Hypothalamus (tissue), 51 donors: ENCODE measurements at places on chromosomes 11 and 22.

GRCh38 chr11:19751055-19751454 is 38.4 kb downstream of the NAV2 start:
- DNase-seq: no peak

DNA sequence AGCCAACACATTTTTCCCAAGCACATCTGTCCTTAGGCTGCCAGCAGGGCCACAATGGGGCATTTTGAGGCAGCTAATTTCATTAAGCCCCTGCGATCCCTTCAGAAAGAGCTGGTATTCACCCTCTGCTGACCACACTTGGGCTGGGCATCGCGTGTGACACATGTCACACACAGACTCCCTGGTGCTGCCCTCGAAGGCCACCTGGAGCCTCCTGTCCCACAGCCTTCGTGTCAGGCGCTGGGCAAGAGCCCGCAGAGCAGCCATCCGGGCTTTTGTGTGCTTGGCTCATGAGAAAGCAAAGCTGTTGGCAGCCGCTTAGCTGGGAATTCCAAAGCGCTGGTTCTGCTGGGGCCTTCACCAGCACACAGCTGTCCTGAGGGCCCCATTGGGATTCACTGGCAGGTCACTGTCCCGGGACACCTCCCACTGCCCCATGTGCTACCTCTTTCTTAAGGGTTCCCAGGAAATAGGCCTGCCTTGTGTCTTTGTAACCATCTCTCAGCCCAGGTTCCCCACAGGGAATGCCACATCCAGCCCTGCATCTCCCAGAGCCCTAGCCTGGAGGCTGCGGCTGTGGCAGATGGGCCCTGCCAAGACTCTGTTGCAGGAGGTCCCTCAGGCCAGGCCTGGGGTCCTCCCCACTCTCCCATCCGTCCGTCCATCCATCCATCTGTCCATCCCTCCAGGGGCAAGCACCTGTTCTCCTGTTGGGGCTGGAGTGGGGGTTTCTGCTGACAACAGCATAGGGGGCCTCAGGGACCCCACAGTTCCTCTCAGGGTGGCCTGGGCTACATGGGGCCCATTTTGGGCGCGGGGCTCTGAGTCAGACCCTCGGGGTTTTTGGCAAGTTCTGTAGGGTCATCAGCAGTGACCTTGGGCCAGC is 4.9 kb downstream of the CLDN5 start:
- no peak for DNase-seq

DNA sequence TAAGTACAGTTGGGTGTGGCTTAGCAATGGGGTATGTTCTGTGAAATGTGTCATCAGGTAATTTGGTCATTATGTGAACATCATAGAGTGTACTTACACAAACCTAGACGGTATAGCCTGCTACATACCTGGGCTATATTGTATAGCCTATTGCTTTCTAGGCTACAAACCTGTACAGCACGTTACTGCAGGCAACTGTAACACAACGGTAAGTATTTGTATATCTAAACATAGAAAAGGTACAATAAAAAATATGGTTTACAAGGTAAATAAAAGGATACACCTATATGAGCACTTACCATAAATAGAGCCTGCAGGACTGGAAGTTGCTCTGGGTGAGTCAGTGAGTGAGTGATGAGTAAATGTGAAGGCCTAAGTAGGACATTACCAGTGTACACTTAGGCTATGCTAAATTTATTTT is 73.1 kb upstream of the GDPD4 start:
- no peak for DNase-seq

DNA sequence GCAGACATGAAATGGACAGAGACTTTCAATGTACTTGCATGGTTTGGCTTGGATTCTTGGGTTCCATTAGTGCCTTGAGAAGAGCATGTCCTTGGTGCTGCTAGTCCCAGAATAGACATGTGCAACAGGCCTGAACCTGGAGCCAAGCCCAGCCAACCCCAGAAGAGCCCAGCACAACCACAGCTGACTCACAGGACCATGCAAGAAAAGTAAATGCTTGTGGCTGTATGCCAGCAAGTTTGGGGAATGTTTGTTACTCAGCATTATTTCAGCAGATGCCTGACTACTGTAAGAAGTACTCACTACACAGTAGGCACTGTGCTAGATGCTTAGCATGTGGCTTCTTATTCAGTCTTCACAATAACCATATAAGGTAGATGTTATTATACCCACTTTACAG is 39.2 kb upstream of the HMGXB4 start:
- DNase-seq: no peak

DNA sequence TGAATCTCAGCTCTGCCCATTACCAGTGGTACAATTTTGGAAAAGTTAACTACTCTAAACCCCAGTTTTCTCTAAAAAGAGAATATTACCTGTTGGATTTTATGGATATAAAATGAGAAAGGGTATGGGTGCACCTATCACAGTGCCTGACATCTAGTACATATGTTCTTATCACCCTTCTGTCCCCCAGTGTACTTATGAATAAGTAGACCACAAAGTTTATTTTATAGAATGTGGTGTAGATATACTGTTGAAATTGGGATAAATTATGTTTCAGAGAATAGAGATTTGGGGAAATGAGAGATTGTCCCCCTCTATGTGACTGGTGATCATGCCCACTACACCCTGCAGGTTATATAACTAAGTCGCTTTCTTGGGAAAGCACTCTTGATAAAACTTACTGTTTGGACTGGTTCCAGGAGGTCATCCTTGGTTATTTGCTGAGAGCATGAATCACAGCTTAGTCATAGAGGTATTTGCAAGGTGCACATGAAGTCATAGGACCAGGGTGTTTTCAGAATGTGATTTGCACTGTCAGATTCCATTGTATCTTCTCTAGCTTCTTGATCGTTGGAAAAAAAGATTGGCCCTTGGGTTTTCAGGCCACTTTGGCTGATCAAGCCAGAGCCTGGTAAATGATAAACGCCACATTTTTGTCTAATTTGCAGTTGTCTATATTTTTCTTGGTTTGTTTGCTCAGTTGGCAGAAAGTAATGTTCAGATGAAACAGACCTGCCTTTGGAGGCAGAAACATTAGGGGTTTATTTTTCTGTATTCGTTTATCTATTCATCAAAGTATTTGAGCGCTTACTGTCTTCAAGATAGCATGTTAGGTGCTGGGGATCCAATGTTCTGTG is 21.3 kb downstream of the STX3 start:
- DNase-seq: no peak

DNA sequence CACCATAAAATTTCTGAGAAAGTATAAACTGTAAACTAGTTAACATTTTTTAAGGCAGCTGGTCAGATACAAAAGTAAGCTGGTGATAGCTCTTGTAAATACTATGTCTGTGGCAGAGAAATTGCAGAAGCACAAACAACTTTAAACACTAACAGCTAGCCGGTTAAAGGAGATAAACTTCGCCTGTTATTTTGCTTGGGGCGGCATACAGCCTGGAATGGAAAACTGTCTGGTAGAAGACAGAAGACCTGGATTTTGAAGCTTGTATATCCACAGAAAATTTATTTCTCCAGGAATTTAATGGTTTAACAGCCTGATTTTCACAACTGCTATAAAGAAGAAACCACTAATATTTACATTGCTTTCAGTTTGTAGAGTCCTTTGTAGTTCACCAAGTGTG is 65.3 kb upstream of the FIBIN start:
- no peak for DNase-seq

- DNase-seq: no peak
These were observed 670.0 kb upstream of the KIRREL3 start for GRCh38 chr11:127670374-127671119.

DNA sequence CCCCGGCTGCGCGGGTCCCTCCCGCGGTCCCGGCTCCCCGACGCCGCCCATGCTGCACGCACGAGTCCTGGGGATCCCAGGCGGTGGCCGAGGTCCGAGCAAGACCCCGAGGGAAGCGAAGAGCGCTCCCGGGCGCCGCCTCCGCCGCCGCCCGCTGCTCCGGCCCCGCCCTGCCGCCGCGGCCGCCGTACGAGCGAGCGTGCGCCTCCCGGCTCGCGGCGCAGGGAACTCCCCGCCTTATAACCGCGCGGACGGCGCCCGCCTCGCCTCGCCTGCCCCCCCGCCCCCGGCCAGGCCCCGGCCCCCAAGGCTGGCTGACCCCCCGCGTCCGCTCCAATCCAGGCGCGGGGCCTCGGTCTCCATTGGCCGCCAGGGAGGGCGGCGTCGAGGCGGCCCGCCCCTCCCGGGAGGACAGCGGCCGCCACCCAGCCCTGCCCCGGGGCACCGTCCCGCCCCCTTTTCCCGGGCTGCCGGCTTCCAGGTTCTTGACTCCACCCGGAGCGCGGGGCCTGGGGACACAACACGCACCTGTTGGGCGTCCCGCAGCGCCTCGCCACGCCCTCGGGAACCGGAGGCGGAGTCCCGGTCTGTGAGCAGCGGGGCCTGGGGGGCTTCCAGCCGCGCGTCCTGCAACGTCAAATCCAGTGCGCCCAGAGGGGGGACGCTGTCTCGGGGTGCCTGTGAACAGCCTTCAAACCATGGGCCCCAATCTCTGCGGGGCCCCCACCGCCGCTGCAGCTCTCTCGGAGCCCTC is at the start of gene FADS3:
FADS3 (minus strand) TSS at position 215 of the 754 bp plus-strand sequence; CDS start at position 51, 164 bp downstream.
- peak; percentile 72 for DNase-seq

GRCh38 chr22:37302674-37303555 is 20.6 kb downstream of the CYTH4 start:
- no peak for DNase-seq

DNA sequence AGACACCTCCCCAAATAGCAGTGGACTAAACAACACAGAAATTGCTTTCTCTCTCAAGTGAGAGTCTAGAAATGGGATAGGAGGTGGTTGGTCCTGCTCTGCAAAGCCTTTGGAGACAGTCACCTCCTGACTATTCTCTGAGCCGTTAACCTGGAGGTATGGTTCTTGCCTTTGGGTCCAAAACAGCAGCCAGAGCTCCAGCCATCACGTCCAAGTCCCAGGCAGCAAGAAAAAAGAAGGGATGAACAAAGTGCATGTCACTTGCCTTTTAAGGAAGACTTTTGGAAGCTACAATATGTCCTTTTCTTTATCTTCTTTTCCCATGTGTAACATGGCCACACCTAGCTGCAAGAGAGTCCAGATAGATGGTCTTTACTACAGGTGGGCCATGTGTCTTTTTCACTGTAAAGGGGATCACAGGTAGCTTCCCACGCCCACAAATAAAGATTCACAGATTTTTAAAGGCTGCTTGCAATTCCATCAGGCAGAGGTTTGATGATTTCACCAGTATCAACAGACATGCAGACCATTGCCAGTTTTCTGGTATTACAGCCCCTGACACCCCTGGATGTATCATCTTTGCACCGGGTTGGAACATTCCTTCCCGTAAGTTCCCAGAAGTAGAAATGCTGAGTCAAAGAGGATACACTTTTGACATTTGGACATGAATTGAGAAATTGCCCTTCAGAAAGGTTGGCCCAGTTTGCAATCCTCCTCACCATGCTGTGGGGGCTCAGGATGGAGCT is 66.0 kb downstream of the MYEOV start:
- DNase-seq: no peak

DNA sequence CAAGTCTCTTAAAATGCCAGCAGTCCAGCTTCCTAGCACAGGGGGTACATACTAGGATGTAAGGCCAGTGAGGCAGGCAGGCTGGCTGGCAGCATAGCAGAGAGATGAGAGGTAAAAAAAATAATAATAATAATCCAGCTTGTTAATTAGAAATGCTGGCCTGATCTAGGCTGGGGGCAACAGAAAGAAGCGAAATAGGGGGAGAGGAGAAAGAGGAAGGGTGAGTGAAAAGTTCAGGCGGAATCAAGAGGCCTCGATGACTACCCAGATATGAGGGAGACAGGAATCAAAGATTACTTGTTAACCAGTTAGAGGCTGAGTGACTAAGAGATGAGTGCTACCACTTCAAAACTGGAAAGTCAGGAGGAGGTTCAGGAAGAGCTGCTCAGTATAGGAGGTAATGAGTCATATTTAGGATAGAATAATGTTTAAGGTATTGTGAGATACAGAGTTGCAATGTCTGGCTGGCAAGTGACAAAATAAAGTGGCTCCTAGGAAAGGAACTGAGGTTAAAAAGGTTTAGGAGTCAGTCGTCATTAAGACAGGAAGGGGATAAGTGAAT is 2.8 kb downstream of the ALKBH8 start:
- no peak for DNase-seq

GRCh38 chr11:6824136-6824823 is 21.2 kb upstream of the OR10A5 start:
- no peak for DNase-seq

- no peak for DNase-seq
These were observed 104.8 kb downstream of the MICAL2 start for GRCh38 chr11:12215181-12215593.

GRCh38 chr11:2096011-2096918 is 42.9 kb downstream of the IGF2 start:
- no peak for DNase-seq

DNA sequence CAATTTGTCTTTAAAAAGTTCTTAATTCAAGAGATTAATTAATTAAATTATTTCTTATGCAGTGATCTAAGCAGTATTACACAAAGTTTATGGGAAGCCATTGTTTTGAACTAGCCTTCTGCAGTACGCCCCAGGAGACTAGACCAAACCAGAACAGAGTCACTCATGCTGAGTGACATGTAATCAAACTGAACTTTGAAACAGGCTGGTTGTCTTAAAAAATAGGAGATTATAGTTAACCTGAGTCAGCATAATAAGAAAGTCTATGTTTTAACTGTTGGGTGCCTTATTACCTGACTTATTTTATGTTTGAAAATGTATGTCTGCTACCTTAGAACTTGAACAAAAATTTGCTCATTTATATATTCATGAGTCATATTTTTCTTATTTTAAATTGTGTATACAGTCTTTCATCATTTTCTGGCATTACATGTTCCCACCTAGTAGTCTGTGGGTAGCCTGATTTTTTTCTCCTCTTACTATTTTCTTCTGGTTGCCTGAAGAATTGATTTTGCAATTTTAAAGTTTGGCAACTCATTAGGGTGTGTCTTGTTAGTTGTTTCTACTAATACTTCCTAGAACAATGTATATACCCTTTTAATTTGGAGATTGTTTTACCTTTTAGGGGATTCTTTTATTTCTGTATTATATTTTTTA is 161.4 kb downstream of the AASDHPPT start:
- no peak for DNase-seq

DNA sequence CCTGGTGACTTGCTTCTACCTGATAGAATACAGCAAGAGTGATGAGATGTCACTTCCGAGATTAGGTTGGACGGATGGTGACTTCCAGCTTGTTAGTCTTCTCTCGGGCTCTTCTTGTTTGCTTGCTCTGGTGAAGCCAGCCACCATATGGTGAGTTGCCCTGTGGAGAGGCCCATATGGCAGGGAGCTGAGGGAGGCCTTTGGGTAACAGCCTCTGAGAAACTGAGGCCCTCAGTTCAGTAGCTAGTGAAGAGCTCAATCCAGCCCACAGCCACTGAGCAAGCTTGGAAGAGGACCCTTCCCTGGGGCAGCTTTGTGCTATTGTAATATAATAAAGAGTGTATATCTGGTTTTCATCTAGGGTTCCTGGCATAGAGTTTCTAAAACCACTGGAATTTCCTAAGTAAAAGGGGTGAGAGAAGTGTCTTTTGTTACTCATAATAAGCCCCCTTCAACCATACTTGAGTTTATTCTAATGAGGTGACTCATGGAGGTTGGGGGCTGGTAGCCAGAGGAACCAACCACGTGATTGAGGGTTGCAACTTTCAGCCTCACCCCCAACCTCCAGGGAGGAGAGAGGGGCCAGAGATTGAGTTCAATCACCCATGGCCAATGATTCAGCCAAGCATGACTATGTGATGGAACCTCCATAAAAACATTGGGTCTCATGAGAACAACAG is 8.0 kb upstream of the TPCN2 start:
- DNase-seq: no peak
